ENCODE measurements at places on chromosomes 6 and 20.

DNA sequence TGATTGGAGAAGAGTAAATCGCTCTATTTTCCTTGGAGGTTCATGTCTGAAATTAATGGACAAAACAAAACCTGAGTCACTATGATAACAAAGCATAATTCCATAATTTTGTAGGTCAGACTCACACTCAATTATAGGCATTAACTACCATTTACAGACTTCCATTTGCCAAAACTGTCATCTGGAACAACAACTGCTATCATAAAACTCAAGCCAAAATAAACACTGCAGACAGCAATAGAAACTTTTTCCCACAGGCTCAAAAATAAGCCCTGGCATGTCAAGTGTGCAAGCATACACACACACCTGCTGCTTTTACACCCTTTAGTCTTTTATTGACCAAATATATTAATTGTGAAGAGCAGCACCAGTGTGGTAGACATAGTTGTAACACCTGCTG is 7.1 kb downstream of the MRPS10 start:
- DNase-seq = no peak

DNA sequence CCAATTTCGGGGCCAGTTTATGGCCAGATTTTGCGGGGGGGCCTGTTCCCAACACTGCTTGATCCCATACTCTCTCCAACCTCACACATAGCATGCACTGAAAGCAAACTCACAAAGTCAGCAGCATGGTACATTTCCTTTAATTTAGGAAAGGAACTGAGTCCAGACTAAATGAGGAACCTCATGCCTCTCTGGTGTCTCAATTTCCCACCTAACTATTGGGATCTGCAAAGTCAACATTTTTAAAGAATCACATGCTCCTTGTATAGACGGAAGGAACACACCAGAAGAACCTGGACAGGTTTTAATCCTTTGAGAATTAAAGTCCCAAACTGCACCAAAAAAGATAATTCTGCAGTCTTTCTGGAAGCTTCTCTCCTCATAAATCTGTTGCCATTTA is 33.3 kb downstream of the FAM50B start:
- no peak for DNase-seq

DNA sequence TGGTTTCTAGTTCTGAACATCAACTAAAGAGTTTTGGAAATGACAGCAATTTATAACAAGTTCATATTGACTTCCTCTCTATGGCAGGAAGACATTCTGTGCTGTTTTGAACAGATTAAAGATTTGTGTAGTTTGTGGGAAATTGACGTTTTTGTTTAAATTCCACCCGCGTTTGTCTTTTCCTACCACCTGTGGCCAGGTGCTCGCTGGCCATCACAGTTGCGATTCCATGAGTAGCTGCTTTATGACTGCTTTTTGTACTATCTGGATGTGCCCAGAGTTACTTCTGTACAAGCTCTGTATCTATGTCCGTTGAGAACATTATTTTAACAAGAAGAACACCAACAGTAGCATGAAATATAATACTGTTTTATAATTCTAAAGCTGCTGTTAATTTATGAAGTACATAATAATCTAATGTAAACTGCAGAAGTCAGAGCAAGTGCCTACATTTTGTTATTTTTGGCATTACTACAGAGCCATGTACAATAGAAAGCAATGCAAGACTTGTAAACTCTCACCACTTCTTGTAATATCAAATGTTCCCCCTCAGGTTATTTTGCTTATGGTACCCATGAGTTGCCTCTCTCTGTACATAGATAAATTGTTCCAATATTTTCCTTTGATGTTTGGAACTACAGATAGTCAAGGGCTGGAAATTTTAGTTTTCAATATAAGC is 33.5 kb downstream of the ZBTB2 start:
- no peak for DNase-seq

DNA sequence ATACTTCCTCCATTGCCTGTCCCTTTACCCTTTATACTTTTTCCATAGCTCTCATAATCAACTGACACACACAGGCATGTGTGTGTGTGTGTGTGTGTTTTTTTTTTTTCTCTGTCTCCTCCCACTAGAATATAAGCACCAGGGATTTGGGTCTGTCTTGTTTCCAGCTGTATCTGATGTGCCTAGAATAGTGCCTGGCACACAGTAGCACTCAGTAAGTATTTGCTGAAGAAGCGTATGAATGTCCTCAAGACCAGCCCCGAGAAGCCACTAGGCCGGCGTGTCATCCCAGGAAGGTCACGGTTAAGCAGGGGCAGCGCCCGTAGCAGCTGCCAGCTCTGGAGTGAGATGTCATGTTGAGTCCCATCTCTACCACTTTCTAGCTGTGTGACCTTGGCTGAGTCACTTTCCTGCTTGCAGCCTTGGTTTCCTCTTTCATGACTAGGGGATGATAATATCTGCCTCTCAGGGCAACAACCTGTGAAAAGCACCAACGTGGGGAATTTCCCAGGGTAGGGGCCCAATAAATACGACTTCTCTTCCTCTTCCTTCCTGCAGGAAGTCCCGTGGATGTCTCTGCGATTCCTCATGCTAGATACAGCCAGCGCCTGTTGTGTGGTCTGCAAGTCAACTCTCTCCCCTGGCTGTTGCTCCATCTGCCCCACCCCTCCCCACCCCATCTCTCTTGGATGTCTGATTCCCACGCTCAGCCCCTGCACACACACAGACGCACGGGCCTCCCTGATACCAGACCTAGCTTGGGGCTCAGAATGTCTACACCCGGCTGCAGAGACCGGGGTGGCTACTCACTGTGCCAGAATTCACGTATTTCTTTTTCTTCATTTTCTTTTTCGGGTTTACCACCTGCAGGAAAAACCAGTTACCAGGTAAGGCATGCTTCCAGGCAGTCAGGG is 58.1 kb downstream of the RAB44 start:
- no peak for DNase-seq

DNA sequence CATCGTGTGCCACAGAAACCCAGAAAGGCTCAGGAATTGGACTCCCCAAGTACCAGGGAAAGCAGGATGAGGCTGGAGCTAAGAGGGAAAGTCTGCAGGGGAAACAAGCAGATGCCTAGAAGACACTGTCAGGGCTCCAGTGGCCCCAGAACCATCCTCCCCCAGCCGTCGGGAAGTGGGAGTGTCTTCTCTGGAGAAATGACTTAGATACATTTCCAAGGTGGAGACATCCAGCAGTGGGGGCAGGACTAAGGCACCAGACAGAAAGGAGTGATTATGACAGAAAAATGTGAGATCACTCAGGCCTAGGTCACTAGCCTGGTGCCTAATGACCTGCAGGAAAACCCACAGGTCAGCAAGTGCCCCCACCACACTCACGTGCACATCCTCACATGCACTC is 36.0 kb upstream of the VSX1 start:
- DNase-seq = no peak

- DNase-seq = no peak
Observed at GRCh38 chr6:74603322-74604076, 602.4 kb downstream of the COL12A1 start.

GRCh38 chr6:135179372-135179771 is 1.7 kb upstream of the MYB start:
- no peak for DNase-seq

- DNase-seq = no peak
Observed at GRCh38 chr6:15357782-15358181, 111.9 kb downstream of the JARID2 start.

DNA sequence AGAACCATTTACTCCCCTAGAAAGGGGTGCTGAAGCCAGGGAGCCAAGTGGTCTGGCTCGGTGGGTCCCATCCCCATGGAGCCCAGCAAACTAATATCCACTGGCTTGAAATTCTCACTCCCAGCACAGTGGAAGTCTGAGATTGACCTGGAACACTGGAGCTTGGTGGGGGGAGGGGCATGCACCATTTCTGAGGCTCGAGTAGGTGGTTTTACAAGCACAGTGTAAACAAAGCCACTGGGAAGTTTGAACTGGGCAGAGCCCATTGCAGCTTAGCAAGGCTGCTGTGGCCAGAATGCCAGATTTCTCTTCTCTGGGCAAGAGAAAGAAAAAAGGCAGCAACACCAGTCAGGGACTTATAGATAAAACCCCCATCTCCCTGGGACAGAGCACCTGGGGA is 855.8 kb upstream of the CITED2 start:
- DNase-seq = no peak

- DNase-seq = peak; percentile 75
Observed at GRCh38 chr6:157535340-157536222, 154.6 kb downstream of the ZDHHC14 start.

GRCh38 chr20:57559658-57560553 is 1.0 kb upstream of the PCK1 start:
- DNase-seq = no peak

DNA sequence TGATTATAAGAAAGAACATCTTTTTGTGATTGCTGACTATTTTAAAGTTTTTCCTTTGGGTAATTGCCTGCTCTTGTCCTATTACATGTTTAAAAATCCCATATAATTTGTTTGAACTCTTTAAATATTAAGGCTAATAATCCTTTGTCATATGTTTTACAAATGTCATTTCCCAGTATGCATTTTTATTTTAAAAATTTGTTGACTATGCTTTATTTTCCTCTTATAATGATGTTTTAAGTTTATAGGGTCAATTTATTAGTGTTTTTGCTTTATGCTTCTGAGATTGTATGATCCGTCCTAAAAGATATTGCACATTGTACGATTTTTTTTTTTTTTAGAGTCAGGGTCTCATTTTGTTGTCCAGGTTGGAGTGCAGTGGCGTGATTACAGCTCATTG is 297.2 kb downstream of the RNF144B start:
- DNase-seq = no peak

GRCh38 chr6:104017410-104018381 is 842.0 kb downstream of the HACE1 start:
- DNase-seq = no peak

- no peak for DNase-seq
Observed at GRCh38 chr20:61769286-61769832, 296.3 kb downstream of the TAF4 start.

DNA sequence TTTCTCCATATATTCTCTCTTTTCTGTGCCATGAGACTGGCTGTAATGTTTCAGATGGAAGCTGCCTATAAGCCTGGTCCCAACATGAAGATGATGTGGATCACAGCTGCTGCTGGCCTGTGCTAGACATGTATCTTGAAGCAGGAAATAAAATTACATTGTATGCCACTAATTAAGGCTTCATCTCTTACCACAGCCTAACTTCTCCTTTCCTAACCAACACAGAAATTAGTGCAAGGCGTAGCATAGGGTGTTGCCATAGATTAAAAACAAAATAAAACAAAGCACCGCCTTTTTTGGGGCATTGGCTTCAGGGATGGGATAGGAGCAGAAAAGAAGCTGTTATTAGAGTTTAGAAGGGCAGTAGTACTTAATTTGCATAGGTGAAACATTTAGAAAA is 4.7 kb upstream of the SLC17A4 start:
- DNase-seq = no peak

DNA sequence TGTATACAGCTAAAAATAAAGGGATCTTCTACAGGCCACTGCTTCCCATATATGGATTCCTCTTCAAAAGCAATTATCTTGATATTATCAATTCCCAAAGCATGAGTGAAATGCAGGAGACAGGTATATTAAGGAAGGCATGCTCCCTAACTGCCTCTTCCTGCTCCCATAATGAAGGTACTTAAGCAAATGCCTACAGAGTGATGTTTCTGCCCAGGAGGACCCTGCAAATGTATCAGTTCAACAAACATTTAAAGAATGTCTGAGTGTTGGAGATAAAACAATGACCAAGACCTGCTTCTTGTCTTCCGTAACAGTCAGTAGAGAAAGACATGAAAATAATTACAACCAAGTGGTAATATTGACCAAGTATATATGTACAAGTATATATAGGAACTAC is 4.2 kb downstream of the UBE2J1 start:
- no peak for DNase-seq

- peak; percentile 2 for DNase-seq
Observed at GRCh38 chr6:159788276-159788675, 1.1 kb downstream of the TCP1 start.

DNA sequence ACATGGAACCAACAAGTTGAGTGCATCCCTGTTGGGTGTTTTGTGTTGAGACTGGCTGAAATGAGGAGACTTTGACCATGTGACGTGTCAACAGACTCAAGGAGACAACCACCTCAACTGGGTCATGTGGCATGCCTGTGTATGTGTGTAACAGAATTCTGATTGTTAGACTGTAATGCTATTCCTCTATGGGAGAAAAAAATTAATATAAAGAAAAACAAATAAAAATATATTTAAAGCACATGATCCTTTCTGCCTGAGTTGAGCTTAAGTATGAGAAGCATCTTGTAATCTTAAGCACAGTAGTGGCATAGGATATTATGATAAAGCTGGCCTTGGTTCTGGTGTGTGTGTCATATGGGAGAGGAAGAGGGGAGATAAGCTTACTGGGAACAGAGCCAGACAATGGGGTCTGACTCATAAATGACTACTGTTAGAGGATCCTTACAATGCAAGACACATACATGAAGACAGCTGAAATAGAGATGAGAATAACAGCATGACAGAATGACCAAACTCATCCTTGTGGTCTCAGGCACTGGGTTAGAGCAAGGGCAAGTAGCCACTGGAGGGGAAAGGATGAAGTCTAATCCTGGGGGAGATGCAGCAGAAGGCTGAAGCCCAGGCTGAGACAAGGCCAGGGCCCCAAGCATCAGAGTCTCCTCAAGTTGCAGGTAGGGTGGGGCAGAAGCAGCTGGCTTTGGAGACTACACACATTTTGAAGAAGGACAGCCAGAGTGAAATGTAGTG is 9.2 kb downstream of the TP53INP2 start:
- no peak for DNase-seq

- peak; percentile 19 for DNase-seq
Observed at GRCh38 chr6:31794866-31795615, 511 bp downstream of the VARS1 start.

DNA sequence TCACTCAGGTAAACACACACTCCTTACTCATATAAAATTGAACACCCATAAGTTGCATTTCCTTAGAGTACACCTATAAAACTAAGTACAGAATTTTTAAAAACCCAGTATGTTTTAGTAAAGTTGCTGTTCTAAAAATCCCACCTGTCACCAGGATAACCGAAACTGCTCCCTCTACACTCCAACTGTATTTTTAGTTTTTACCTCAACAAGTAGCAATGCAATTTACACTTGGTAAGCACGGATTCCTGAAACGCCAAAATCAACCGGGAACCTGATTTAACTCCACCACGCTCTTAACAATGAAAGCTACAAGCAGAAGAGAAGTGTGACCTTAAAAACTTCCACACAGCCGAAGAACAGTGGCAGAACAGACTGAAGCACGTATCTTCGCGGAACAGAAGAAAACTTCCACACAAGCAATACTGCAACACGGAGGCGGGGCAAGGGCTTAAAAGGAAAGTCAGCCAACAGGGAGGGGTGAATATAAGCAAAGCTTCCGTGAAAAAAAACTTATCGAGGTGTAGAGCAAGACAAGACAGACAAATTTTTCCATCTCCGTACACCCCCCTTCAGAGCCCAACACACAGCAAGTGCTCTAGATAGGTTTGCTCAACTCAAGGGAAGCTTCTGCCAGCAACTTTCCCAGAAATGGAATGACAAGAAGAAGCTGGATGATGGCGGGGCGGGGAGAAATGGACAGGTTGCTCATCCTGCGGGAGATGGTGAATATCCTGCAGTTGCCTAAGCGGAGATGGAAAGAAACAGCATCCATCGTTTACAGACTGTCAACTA is 1.4 kb downstream of the STAU1 start:
- DNase-seq = peak; percentile 61

- no peak for DNase-seq
Observed at GRCh38 chr20:10501402-10501801, 66.3 kb downstream of the SLX4IP start.
